ENCODE measurements at places on chromosomes 2 and 18. TPM values are rescaled to one million over a fixed set of nuclear protein-coding genes. Genes with fewer than 3 reads are reported as not detected.

- H3K4me1 ChIP-seq = peaks cover 3% of the 10 kb centered on the region
- H3K36me3 ChIP-seq = no peaks in the 10 kb centered on the region
- H3K27me3 ChIP-seq = peaks cover 44% of the 10 kb centered on the region
These were observed 13.8 kb downstream of the MAPK4 start for GRCh38 chr18:50573679-50574078.

GRCh38 chr2:181679544-181679979, 755 bp downstream of the NEUROD1 start:
- no peak overlapping the region for H3K4me3 ChIP-seq
- no peak overlapping the region for H3K27ac ChIP-seq
- H3K36me3 ChIP-seq = peaks cover 7% of the 10 kb centered on the region
- DNase-seq = no peak

Gene ST6GAL2
- total RNA-seq = 0.34 TPM

Gene CGREF1
- total RNA-seq = 10.9 TPM

Gene ELOA2
- total RNA-seq = not detected

Gene UPP2
- not detected for total RNA-seq

Gene HADHB
- total RNA-seq = 126 TPM

GRCh38 chr18:58581265-58581664, 47.6 kb downstream of the ALPK2 start:
- no peak overlapping the region for H3K4me3 ChIP-seq
- peaks cover 14% of the 10 kb centered on the region for H3K4me1 ChIP-seq
- peak overlapping the region; percentile 35 for H3K27ac ChIP-seq
- no peaks in the 10 kb centered on the region for H3K36me3 ChIP-seq
- no peaks in the 10 kb centered on the region for H3K27me3 ChIP-seq

Data from MCF 10A (cell line).